ENCODE measurements at places on chromosomes 3 and 15. TPM values are rescaled to one million over a fixed set of nuclear protein-coding genes. Genes with fewer than 3 reads are reported as not detected.

DNA sequence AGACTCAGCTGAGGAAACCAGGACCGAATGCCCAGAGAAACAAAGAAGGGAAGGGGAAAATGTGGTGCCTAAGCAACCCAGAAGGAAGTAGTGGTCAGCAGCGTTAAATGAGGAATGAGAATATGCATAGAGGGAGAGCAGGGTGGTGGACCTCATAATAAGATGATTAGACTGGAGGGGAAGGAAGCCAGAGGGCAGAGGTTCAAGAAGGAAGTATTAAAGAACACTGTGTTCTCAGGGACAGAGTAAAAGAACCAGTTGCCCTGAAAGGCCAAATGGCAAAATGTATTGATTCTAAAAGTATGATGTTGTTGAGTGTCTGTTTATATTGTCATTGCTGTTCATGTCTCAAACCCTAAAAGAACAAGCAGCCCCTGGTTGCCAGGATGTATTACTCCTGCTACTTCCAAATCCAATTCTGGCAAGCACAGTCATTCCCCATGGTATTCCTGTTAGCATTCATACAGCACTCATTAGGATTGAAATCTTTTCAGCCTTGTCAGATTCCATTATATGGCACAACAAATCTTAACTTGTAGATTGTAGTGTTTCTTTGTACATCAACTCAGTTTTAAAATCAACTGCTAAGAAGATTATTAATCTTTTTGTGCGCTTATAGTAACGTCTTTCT lies 23.4 kb downstream of the P2RY1 start:
- H3K4me3 ChIP-seq, result no peak overlapping the region
- H3K27ac ChIP-seq, result no peak overlapping the region
- no peak for DNase-seq
- H3K36me3 ChIP-seq, result no peaks in the 10 kb centered on the region
- H3K27me3 ChIP-seq, result no peaks in the 10 kb centered on the region

DNA sequence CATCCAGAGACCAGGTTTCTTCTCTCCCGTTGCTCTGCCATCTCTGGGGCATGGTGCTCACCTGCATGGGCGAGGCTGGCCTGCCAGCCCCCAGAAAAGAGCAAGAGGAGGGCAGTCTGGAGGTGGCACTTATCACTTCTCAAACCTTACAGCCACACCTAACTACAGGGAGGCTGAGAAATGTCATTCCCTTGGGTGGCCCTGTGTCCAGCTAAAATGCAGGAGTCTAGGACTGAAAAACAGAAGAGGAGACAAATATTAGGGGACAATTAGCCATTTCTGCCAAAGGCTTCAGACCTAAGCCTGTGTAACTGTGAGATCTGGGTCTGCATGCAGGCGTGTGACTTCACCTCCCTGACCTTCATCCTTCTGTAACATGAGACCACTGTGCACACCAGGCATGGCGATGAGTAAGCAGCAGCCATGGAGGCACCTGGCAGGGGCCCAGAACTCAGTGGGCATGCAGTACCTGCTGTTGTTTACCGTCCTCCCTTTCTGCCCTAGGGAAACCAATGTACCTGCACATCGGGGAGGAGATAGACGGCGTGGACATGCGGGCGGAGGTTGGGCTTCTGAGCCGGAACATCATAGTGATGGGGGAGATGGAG lies 83.4 kb downstream of the MESD start:
- H3K36me3 ChIP-seq, result no peaks in the 10 kb centered on the region
- H3K4me3 ChIP-seq, result no peak overlapping the region
- no peak overlapping the region for H3K27ac ChIP-seq

GRCh38 chr3:187183903-187184302 lies 13.4 kb upstream of the RTP1 start:
- DNase-seq, result no peak
- H3K4me3 ChIP-seq, result no peak overlapping the region
- H3K36me3 ChIP-seq, result no peaks in the 10 kb centered on the region
- peaks cover 28% of the 10 kb centered on the region for H3K4me1 ChIP-seq
- H3K27ac ChIP-seq, result no peak overlapping the region
- H3K27me3 ChIP-seq, result no peaks in the 10 kb centered on the region

- H3K4me1 ChIP-seq, result peaks cover 14% of the 10 kb centered on the region
- H3K27me3 ChIP-seq, result no peaks in the 10 kb centered on the region
- no peak overlapping the region for H3K27ac ChIP-seq
- no peak overlapping the region for H3K4me3 ChIP-seq
Observed at GRCh38 chr15:39535466-39535865, 45.4 kb upstream of the THBS1 start.

- H3K36me3 ChIP-seq, result no peaks in the 10 kb centered on the region
- DNase-seq, result no peak
Observed at GRCh38 chr15:60584355-60584998, 105.5 kb upstream of the ICE2 start.

- no peaks in the 10 kb centered on the region for H3K27me3 ChIP-seq
- DNase-seq, result no peak
- no peaks in the 10 kb centered on the region for H3K36me3 ChIP-seq
- H3K27ac ChIP-seq, result no peak overlapping the region
- H3K4me1 ChIP-seq, result no peaks in the 10 kb centered on the region
Observed at GRCh38 chr3:22734756-22735155, 468.4 kb upstream of the UBE2E2 start.

GRCh38 chr3:79314962-79315361 lies 452.8 kb downstream of the ROBO1 start:
- DNase-seq, result no peak
- H3K27me3 ChIP-seq, result no peaks in the 10 kb centered on the region
- no peaks in the 10 kb centered on the region for H3K36me3 ChIP-seq
- H3K27ac ChIP-seq, result no peak overlapping the region
- H3K4me1 ChIP-seq, result no peaks in the 10 kb centered on the region

DNA sequence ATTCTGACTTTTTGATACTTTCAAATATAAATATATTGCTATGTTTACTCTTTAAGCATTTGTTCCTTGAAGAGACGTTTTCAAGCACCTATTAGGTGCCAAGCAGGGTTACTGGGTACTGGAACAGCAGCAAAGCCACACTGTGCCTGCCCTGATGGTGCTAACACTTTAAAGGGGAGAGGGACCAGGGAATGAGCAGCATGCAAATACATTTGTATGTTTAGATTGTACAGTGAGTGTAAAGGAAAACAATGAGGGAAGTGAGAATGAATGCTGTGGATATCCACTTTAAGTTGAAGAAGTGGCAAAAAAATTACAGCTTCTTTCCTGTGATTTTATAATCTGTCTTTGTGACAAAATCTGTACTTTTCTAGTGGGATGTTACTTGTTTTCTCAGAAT lies 400.2 kb upstream of the ATP11B start:
- no peaks in the 10 kb centered on the region for H3K27me3 ChIP-seq
- no peaks in the 10 kb centered on the region for H3K4me1 ChIP-seq
- DNase-seq, result no peak

DNA sequence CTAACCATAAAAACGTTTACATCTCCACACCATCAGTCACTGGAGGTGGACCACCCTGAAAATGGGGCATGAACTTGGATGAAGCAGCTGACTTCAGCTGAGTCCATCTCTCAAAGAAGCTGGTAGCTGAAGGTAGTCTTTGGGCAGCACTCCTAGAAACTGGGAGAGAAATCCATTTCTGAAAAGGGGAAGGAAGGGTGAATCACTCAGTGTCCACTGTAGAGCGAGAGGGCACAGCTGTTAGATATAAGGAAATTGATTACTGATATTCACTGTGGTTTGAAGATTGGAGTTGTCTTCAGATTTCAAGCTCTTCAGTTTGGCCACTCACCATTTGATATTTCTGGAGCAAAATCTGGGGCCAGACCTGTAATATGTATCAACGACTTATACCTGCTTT lies 499.0 kb upstream of the UBE2E2 start:
- H3K27ac ChIP-seq, result no peak overlapping the region
- H3K36me3 ChIP-seq, result no peaks in the 10 kb centered on the region
- no peaks in the 10 kb centered on the region for H3K27me3 ChIP-seq
- no peak for DNase-seq
- no peak overlapping the region for H3K4me3 ChIP-seq

GRCh38 chr3:197181741-197182140 lies 116.7 kb downstream of the DLG1 start:
- no peak overlapping the region for H3K4me3 ChIP-seq
- no peaks in the 10 kb centered on the region for H3K27me3 ChIP-seq
- H3K27ac ChIP-seq, result no peak overlapping the region
- no peaks in the 10 kb centered on the region for H3K36me3 ChIP-seq
- no peak for DNase-seq

GRCh38 chr15:83714939-83715628 lies 61.2 kb downstream of the ADAMTSL3 start:
- DNase-seq, result no peak
- no peaks in the 10 kb centered on the region for H3K36me3 ChIP-seq
- H3K27ac ChIP-seq, result no peak overlapping the region
- no peak overlapping the region for H3K4me3 ChIP-seq
- peaks cover 6% of the 10 kb centered on the region for H3K4me1 ChIP-seq

- H3K4me1 ChIP-seq, result no peaks in the 10 kb centered on the region
- H3K27me3 ChIP-seq, result no peaks in the 10 kb centered on the region
- no peak overlapping the region for H3K4me3 ChIP-seq
- no peaks in the 10 kb centered on the region for H3K36me3 ChIP-seq
- DNase-seq, result no peak
Observed at GRCh38 chr3:176521531-176522175, 675.6 kb downstream of the TBL1XR1 start.

DNA sequence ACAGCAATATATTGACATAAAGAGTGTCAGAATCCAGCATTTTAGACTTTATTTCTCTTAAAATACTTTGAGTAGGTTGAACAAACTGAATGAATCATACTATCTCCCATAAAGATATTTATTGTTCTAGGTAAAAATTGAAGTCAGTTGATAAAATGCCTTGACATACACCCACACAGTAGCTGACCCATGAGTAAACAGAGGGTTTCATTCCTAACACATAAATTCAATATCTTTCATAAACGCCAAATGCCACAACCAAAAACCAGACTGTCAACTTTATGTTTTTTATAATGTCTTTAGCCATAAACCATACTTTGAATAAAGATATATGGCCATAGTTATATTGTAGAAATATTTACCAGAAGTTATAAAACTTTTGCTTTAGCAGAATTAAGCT lies 742.4 kb downstream of the NAALADL2 start:
- H3K36me3 ChIP-seq, result no peaks in the 10 kb centered on the region
- H3K4me3 ChIP-seq, result no peak overlapping the region
- no peak for DNase-seq
- no peaks in the 10 kb centered on the region for H3K4me1 ChIP-seq
- no peak overlapping the region for H3K27ac ChIP-seq

GRCh38 chr3:170467571-170468147 lies 49.0 kb downstream of the CLDN11 start:
- H3K4me3 ChIP-seq, result no peak overlapping the region
- no peaks in the 10 kb centered on the region for H3K36me3 ChIP-seq
- peaks cover 27% of the 10 kb centered on the region for H3K4me1 ChIP-seq

GRCh38 chr3:55859305-55859704 lies 372.2 kb upstream of the WNT5A start:
- no peak for DNase-seq
- peaks cover 9% of the 10 kb centered on the region for H3K4me1 ChIP-seq
- no peaks in the 10 kb centered on the region for H3K36me3 ChIP-seq
- H3K27me3 ChIP-seq, result no peaks in the 10 kb centered on the region

DNA sequence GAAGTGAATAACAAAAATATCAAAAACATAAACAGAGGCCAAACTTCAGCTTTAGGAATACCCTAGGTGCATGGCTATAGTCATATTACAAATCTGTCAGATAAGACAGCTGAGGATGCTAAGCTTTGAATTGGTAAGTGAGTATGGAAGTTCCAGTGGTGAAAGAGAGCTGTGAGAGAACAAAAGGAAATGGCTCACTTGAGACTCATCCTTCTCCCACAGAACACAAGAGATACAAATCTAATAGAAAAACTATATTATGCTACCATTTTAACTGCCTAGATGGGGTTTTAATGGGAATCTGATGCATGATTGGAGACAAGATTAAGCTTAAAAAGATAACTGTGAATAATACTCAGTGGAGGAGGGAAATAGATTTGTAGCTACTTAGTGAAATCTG lies 21.5 kb upstream of the PEX5L start:
- H3K4me1 ChIP-seq, result no peaks in the 10 kb centered on the region
- H3K27me3 ChIP-seq, result no peaks in the 10 kb centered on the region
- DNase-seq, result no peak
- H3K36me3 ChIP-seq, result no peaks in the 10 kb centered on the region
- H3K4me3 ChIP-seq, result no peak overlapping the region

GRCh38 chr3:52528586-52529375 lies 4.9 kb downstream of the NT5DC2 start:
- no peak overlapping the region for H3K4me3 ChIP-seq
- H3K36me3 ChIP-seq, result no peaks in the 10 kb centered on the region
- H3K4me1 ChIP-seq, result peaks cover 70% of the 10 kb centered on the region
- peak overlapping the region; percentile 11 for H3K27ac ChIP-seq
- no peaks in the 10 kb centered on the region for H3K27me3 ChIP-seq

- H3K36me3 ChIP-seq, result no peaks in the 10 kb centered on the region
- no peaks in the 10 kb centered on the region for H3K27me3 ChIP-seq
- no peak for DNase-seq
- H3K4me1 ChIP-seq, result peaks cover 23% of the 10 kb centered on the region
- H3K4me3 ChIP-seq, result no peak overlapping the region
Observed at GRCh38 chr3:46090161-46090591, 62.9 kb upstream of the XCR1 start.

GRCh38 chr3:9898467-9899241 lies 4.0 kb upstream of the IL17RE start:
- no peak for DNase-seq
- H3K27ac ChIP-seq, result no peak overlapping the region
- peaks cover 48% of the 10 kb centered on the region for H3K4me1 ChIP-seq
- H3K27me3 ChIP-seq, result no peaks in the 10 kb centered on the region

DNA sequence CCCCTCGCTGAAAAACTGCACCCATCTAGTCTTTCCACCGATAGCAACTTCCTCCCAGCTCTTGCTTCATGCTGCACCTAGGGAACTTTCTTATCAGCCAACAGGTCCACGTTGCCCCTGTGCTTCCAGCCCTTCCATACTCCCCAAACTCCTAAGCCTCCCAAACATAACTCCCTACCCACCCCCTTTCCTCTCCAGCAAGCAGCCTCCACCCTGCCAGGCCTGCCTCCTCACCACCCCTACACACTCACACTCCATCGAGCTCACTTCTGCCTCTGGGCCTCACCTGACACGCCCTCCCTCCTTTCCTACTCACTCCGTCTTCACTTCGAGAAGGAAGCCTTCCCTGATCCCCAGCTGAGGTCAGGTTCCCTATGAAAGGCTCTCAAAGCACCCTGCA lies 8.1 kb downstream of the INSYN1 start:
- H3K4me3 ChIP-seq, result no peak overlapping the region
- no peak overlapping the region for H3K27ac ChIP-seq
- DNase-seq, result no peak

Gene GOLGA8T
- 1.5 TPM for total RNA-seq

Gene GTF2A2
- 36.8 TPM for total RNA-seq

Gene OR5H6
- total RNA-seq, result not detected

Gene SAMMSON
- total RNA-seq, result not detected

Gene ANKRD34C
- 0.25 TPM for total RNA-seq

Gene CCR1
- 7.1 TPM for total RNA-seq

Gene FGF7
- total RNA-seq, result 137 TPM

Gene SV2B
- total RNA-seq, result 3.2 TPM

Gene HYKK
- 9.6 TPM for total RNA-seq

Gene PYGO1
- 4.4 TPM for total RNA-seq

Gene ATP2B2
- 0.25 TPM for total RNA-seq

Gene SMCO1
- not detected for total RNA-seq

Gene NUP210
- 10.1 TPM for total RNA-seq

Gene TPRA1
- 54.0 TPM for total RNA-seq

Gene GP9
- not detected for total RNA-seq
